Right cardiac atrium (tissue), 5 donors: ENCODE measurements at places on chromosomes 2 and 18. TPM values are rescaled to one million over a fixed set of nuclear protein-coding genes. Genes with fewer than 3 reads are reported as not detected.

DNA sequence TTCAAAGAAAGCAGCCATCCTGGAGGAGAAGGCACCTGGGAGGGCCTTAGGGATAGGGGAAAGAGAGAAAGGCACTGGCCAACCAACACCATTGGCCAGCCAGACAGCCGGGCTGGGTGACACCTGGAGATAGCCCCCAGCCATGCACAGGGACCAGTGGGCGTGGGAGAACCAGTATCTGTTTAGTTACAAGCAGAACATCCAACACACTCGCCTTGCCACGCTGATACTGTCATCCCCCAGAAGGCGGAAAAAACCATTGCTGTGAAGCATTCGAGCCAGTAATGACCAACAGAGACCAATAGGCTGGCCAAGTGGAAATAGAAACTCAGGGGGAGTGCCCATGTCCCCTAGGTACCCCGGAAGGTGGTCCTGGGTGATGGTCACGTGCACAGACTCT lies 15.5 kb downstream of the ASPRV1 start:
- DNase-seq: no peak

DNA sequence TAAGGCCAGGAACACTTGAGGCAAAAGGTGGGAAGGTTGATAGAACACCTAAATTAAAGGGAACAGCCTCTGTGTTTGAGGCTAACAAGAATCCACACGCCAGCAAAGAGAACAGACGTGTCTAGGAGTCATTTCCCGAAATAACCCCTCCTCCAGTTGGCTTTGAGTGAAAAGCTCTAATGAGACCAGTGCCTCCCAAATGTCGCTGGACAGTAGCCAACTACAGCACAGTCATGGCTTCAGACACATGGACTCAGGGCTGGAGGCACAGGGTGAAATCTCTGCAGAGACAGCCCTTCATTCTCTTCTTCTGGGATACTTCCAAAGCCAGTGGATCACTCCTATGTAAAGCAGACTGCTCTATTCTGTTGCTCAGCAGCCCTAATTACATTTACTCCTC lies 49.6 kb downstream of the SOWAHC start:
- DNase-seq: peak; percentile 81

The LHCGR gene
- total RNA-seq: not detected

The ST6GAL2 gene
- total RNA-seq: 0.66 TPM

The LYPD6 gene
- total RNA-seq: 0.56 TPM

DNA sequence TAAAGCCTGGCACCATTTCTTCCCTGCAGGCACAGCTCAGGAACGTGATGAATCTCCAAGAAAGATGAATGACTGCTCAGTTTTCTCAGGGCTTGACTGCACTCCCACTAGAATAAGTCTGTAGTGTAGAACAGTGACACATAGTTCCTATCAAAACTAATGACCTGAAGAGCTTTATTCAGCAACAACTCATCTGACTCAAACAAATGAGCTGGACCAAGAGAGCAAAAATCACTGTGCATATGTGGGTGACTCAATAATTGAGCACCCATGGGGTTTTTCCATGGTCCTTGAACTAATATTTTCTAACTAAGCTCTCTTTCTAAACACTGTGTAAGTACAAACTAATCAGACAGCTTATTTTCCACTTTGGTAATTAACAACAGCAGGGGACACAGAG lies 61.1 kb upstream of the XDH start:
- DNase-seq: no peak

- no peak for DNase-seq
These were observed 18.8 kb upstream of the MREG start for GRCh38 chr2:216031960-216032689.

- no peak for DNase-seq
These were observed 235.0 kb upstream of the RGPD4 start for GRCh38 chr2:107591561-107592279.

DNA sequence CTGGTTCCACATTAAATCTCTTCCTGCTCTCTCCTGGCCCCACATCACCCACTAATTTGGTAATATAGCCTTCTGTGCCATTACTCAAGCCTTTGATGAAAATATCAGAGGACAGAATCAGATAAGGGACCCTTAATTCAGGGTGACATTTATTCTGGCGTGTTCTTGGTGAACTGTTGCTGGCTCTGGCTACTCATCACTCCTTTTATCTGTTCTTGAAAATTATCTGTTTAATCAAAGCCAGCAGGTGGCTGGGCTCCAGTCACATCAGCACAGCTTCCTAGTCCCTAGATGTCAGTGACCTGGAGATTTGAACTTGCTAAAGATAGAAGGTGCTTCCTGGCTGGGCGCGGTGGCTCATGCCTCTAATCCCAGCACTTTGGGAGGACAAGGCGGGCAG lies 26.9 kb upstream of the SLC35F6 start:
- DNase-seq: no peak

GRCh38 chr2:6480514-6480913 lies 385.2 kb downstream of the CMPK2 start:
- DNase-seq: no peak

DNA sequence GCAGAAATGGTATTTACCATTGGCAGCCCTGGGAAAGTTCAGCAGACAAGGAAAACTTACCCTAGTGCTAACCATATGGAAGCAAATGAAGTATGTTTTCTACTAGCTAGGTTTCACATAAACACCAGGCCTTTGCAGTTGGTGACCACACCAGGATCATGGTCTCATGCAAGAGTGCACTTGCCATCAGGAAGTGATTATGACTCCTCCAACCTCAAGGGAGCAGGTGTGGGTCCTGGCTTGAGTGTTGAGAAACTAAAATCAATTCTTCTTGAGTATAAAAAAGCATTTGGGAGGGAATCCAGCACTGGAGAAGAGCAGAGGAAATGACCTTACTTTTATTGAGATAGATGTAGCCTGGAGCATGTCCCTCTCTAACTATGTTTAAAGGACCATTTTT lies 56.8 kb upstream of the SPAG16 start:
- no peak for DNase-seq

- DNase-seq: no peak
These were observed 783.2 kb upstream of the CDH2 start for GRCh38 chr18:28960146-28960545.

The TGOLN2 gene
- 75.4 TPM for total RNA-seq

The MROH2A gene
- not detected for total RNA-seq

GRCh38 chr2:66036948-66037347 lies 398.0 kb upstream of the MEIS1 start:
- no peak for DNase-seq

The SP100 gene
- 72.1 TPM for total RNA-seq

DNA sequence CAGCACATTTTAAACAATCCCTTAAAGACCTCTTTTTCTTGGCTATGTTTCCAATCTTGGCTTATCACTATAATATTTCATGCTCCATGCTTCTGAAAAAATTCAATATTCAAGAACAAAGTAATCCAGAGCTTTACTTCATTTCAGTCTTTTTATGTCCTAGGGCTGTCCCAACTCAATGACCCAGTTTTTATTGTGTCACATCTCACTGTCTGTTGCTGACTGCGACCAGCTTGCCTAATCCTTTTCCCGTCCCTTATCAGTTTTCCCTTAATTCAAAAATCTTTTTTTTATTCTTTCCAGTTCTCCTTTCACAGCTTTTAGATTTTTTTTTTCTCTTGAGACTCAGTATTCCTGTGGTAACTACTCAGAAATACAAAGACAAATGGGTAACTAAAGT lies 10.2 kb downstream of the TMEM17 start:
- no peak for DNase-seq

DNA sequence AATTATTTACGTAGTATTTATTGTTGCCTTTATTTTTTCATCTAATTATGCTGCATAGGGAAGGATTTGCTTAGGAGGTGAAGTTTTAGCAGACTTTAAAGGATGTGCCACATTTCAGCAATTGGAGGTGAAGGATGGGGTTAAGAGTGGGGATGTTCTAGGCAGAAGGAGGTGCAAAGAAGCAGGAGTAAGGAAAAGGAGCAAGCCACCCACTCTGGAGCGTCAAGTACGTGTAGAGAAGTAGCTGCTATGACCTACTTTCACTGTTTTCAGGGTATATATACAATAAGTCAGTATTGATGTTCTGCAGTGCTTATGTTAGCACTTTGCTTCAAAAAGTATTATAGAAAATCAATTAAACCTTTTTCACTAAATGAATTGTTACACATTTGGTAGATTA lies 34.4 kb downstream of the ITGAV start:
- DNase-seq: no peak

DNA sequence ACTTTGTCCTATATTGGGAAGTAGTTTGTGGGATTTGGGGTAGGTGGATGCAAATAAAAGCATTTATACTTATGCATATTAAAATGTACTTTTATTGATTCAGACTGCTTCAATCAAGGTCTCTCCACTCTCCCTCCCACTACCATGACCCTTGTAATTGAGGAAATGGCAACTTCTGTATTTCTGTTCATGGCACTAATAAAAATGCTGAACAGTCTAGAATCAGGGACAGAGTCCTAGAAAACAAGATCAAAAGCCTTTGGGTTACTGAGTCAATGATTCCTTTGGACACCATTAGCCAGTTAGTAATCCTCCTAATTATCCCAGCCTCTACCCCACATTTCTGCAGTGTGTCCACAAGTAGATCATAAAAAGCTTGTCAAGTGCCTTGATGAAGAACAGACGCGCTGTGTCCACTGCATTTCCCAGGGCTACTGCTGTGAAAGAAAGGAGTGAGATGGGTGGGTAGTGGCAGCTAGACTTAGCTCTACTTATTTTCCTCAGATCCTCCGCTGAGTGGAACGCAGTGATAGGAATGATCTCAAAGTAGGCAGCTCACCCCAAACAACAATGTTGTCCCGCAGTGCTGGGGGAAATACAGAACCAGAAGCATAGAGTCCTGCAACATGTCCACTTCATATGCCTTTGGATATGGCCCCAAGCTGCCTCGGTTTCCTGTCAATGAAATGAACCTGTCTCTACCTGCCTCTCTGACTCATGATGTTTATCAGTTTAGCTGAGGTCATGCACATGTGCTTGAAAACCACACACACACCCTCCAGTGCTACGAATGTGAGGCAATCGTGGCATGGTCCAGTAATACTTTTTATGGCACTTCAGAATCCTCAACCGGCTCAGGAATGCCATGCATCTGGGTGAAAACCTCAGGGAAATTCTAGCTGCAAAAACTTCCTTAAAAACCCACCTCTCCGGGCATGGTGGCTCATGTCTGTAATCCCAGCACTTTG lies 115.5 kb downstream of the COL6A3 start:
- DNase-seq: no peak

DNA sequence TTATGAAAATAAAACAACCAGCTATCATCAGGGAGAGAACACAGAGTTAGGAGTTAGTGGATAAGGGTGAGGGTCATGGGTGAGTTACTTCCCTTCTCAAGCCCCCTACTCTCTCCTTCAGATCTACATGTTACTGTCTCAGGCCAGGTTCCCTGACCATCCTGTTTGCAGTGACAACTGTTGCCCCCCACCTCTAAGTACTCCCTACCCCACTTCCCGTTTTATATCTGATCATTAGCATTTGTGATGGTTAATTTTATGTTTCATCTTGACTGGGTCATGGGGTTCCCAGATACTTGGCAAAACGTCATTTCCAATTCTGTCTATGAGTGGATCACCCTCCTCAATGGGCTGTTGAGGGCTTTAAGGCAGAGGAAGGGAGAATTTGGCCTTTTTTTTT lies 32.8 kb upstream of the ATP8B1 start:
- no peak for DNase-seq

The VWA3B gene
- total RNA-seq: 0.28 TPM

The CERKL gene
- total RNA-seq: not detected

The SCG2 gene
- total RNA-seq: 0.23 TPM
